G401 (cell line): ENCODE measurements at places on chromosomes 4 and X. TPM values are rescaled to one million over a fixed set of nuclear protein-coding genes. Genes with fewer than 3 reads are reported as not detected.

DNA sequence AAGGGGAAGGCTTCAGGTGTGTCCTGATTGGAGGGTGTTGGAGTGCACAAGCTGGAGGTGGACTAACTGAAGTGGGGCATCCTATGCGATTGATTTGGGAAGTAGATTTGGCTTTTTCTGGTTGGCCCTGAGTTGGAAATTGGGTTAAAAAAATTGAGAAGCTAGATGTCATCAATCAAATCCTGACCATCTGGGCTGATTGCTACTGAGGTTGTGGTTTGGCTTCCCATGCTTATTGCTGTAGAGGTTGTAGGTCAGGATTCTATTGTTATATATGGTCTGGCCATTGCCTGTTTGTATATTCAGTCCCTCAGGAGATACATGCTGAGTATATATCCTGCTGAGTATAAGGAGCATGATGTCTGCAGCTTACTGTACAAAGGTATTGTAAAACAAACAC lies 7.7 kb upstream of the ZNF81 start:
- no peak for DNase-seq

DNA sequence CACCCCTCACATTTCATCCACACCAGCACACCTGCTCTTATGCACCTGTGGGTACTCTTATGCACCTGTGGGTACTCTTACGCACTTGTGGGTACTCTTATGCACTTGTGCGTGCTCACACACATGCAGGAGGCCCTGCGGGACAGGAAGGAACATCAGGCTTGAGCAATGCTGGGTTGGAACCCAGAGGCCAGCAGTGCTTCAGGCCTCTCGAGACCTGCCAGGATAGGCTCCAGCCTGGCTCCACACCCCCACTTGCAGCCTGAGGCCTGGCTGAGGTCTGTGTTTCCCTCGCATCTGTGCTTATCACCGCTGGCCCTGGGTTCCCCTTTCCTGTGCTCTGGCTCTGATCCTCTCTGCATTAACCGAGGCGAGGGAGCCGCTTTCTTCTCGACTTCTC lies 34.7 kb downstream of the SORCS2 start:
- no peak for DNase-seq

DNA sequence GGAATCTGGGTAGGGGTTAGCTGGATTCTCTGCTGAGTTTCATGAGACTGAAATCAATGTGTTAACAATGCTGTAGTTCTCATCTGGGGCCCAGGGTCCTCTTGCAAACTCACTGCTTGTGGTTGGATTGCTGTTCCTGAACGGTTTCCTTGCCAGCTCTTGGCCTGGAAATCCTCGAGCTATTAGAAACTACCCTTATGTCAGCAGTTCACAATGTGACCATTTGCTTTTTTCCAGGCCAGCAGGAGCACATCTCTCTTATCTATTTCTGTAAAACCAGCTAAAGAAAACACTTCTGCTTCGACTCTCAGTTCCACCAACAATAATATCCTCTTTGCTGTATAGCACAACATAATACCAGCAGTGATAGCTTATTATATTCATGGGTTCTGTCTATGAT lies 140.1 kb upstream of the TRAM1L1 start:
- DNase-seq = no peak

DNA sequence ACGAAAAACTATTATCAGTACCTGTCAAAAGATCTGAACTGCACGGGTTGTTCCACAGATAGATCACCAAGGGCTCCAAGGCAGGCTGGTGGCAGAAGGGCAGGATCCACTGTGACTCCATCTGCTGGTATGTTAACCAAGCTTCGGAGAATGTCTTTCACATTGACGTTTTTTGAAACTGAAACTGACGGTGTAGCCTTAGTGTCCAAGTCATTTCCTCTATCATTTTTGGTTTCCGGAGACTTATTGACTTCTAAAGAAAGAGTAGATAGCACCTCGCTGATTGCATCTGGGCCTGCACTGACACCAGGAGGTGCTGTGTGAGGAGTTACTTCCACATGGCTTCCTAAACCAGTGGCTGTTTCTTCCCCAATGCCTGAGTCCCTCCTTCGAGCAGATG lies 186.9 kb downstream of the LRBA start:
- no peak for DNase-seq

GRCh38 chr4:111854494-111855087 lies 290.7 kb upstream of the FAM241A start:
- peak; percentile 8 for DNase-seq

GRCh38 chr4:23097251-23097650 lies 404.5 kb downstream of the GBA3 start:
- DNase-seq = no peak

The ARAP2 gene
- total RNA-seq = not detected in 2 replicates

DNA sequence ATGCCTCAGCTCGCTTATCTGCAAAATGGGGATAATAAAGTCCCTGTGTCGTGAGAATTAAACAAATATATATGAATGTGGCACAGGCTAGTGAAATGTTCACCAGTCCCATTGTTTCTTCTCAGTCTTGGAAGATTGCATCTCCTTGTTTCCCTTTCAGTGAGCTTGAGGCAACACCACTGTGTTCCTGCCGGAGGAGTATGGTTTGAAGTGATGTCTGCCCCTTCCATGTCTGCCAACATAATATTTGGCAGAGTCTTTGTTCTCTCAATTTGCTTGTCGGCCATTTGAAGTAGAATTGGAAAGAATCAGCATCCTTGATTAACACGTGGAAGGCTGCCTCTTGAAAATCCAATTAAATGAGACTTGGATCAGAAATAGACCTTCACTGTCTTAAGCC lies 1088.5 kb upstream of the INTU start:
- no peak for DNase-seq

GRCh38 chrX:123994730-123995129 lies 33.2 kb downstream of the STAG2 start:
- DNase-seq = no peak

GRCh38 chr4:182885738-182886077 lies 31.5 kb downstream of the DCTD start:
- no peak for DNase-seq

DNA sequence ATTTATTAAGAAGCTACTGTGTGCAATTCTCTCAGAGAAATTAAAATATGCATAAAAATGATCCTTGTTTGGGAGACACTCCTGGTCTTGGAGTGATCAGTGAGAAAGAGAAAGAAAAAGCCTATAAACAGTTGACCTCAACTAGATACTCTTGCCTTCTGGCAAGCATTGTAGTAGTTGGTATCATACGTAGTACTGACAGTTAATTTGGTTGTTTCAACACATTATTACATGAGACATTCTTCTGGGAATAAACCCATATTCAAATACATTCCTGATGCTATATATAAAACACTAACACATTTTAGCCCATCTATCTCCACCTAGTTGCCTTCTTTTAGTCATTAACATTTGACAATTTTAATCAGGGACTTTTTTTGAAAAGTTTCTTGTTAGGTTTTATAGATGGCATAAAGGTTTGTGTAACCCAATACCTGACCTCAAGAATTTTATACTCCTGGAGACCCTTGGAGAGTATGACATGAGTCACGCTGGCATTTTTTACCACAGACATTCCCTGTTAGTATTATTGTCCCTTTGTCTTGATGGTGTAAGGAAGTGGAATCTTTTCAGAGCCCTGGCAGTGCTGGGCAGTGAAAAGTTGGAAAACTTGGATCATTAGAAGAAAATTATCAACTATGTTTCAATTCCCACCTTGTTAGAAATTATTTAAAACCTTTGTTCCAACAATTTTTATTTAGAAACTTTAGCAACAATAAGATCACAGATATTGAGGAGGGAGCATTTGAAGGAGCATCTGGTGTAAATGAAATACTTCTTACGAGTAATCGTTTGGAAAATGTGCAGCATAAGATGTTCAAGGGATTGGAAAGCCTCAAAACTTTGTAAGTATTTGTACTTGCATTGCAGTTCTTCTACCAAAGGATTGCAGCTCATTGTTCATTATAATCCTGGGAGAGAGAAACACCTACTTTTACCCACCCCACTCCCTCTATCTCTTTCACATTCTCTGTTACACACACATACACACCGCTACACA lies 167.1 kb upstream of the PACRGL start:
- DNase-seq = no peak

The GLRA3 gene
- not detected in 2 replicates for total RNA-seq

DNA sequence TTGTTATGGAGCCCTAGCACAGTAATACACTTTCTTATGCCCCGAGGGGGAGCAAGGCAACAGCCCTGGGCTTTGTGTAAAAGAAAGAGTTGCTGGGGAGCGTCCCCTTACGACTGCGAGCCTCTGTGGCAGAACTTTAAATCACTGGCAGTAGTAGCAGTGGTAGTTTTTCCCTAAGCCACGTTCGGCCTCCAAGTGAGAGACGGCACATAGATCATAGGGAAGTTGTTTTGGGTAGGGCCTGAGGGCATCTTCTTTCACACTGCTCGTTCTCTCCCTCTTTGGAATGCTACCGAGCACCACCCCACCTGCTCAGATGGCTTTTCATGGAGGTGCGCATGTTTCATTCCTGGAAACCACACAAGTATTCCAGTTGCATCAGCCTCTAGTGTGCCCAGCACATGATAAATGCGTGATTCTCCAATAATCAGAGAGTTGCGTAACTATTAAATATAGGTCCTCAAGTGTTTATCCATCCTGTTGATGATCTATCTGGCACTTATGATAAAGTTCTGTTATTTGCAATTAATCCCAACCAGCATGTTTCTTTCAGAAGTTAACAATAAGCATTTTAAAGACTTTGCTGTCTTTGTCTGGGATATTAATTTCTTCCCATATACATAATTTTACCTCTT lies 7.0 kb upstream of the SYNPO2 start:
- DNase-seq = no peak

The CFP gene
- 0.27 TPM in 1 of 2 replicates, not detected in the other for total RNA-seq

The PLS3 gene
- 88.5 and 108 TPM in 2 replicates for total RNA-seq

The DACH2 gene
- not detected in 2 replicates for total RNA-seq

DNA sequence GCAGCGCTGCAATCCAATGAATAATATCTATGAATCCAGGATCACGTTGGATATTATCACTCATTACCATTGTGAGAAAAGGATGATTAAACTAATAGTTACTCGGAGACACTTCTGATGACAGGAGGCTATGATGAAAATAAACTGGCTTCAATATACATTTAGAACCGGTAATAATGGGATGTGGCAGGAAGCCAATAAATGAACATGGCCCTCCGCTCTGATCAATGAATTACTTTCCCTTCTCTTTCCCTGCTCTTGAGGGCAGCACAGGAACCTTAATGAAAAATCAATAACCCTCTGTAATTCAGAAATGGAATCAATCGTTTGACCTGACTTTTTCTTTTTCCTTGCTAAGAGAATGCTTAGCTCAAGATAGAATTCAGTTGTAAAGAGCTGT lies 103.9 kb upstream of the PAQR3 start:
- DNase-seq = no peak

DNA sequence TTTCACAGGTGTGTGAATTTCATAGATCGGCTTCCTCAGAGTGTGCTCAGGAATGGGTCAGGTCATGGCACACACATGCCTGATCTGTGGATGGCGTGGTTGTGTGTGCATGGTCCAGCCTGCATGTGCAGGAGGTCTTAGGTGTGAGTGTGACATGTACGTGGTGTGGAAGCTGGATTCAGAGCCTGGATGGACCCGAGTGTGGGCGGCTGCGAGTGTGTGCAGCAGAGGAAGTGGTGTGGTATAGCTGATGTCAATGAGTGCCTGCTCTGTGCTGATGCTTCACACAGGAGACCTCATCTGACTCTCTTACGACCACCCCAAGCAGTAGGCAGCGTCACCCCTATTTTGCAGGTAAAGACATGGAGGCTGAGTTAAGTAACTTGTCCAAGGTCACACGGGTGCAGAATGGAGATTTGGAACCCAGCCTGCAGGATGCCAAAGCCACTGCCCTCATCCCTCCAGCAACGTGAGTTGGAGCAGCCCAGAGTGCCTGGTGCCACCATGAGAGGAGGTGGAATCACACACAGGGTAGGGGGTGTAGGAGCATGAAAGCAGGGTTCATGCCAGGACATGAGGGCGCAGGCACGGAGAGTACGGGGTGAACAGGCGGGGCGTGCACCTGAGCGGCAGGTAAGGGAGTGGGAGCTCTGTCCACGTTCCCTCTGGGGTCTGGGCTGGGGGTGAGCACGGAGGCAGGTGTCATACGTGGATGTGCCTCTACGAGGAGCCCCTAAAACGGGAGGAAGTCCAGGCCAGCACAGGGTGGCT lies 24.2 kb upstream of the C4orf50 start:
- no peak for DNase-seq

DNA sequence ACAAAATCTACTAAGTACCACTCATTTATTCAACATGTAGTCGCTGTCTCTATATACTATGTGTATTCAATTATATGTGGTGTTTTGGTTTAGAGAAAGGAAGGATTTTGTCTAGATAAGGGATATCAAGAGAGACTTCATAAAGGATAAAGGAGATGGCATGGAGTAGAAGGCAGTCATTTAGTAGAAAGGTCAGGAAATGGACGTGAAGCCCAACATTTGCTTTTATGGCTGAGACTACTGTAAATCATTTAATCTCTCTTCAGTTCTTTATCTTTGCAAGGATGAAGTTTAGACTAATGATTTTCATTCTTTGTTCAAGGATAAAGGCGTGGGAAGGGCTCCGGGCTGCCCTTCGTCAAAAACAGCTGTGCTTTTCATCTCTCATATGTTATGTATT lies 25.2 kb downstream of the IL2 start:
- no peak for DNase-seq

- DNase-seq = no peak
Observed at GRCh38 chr4:173333658-173334084, 487 bp downstream of the HMGB2 start.

GRCh38 chrX:34901761-34902160 lies 40.8 kb upstream of the FAM47B start:
- DNase-seq = no peak

GRCh38 chr4:66741081-66741480 lies 804.2 kb downstream of the CENPC start:
- no peak for DNase-seq

The PLXNB3 gene
- total RNA-seq = 1.5 TPM in 1 of 2 replicates, not detected in the other

DNA sequence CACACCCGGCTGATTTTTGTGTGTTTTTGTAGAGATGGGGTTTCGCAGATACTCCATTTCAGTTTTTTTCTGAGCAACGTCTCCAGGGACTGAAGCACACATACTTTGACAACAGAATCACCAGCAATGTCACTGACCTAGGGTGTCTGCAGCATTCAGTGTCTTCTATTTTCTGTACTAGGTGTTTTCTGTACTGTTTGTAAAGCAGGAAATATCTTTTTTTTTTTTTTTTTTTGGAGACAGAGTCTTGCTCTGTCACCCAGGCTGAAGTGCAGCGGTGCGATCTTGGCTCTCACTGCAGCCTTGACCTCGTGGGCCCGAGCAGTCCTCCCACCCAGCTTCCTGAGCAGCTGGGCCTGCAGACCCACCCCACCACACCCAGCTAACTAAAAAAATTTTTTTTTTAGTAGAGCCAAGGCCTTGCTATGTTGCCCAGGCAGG lies 8.9 kb downstream of the ADD1 start:
- DNase-seq = no peak

DNA sequence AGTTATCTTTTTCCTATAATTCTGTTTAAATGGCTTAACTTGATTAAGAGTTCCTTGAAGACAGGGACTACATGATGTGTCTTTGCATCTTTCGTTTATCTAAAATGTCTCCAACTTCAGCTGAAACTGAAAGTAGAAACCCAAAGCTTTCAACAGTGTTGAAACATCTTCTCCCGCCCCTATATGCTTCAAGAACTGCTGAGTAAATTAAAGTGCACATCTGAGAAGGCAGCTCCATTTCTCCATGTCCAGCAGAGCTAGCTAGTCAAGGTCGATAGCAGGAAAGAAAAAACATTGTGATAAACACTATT lies 185.7 kb upstream of the TBL1X start:
- DNase-seq = no peak

The PAGE5 gene
- total RNA-seq = not detected in 2 replicates

- DNase-seq = no peak
Observed at GRCh38 chr4:113682730-113683537, 78.6 kb downstream of the CAMK2D start.

The CLGN gene
- total RNA-seq = 3.5 and 3.9 TPM in 2 replicates

The HSFX3 gene
- not detected in 2 replicates for total RNA-seq

The GALNTL6 gene
- total RNA-seq = not detected in 2 replicates

The PHKA1 gene
- 10.0 and 13.1 TPM in 2 replicates for total RNA-seq
